Mesendoderm (in vitro differentiated cells): ENCODE measurements at places on chromosomes 16 and 17.

DNA sequence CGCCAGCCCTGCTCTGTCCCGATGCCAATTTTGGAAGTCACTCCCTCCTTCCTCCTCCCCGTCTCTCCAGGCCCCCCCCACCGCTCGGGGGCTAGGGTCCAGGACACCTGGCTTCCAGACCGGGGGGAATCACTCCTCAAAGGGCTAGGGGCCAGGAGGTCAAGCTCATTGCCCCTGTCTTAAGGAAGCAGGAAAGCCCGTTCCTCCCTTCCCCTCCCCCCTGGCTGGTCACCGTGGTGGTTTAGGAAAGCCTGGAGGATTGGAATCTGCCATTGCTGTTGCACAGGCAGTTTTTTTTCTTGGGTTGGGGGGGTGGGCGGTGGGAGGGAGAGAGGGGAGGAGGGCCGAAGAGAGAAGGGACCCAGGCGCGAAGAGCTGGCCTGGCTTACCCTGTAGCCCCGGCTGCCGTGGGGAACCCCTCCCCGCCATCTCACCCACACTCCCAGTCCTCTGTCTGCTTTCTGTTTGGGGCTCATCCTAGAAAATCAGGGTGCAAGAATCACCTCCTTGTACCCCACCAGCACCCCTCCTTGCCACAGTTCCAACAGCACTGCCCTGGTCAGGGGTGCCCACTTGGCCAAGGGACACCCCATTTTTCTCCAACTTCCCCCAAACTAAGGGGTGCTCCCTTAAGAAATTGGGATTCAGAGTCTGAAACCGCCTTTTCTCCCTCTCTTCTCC is 2.9 kb upstream of the BCL6B start:
- peak; percentile 87 for DNase-seq

- DNase-seq = peak; percentile 84
These were observed 562.0 kb upstream of the GOT2 start for GRCh38 chr16:59295993-59296736.

GRCh38 chr17:47685556-47686275 is 8.2 kb upstream of the TBKBP1 start:
- no peak for DNase-seq

- no peak for DNase-seq
These were observed 49.6 kb upstream of the SIAH1 start for GRCh38 chr16:48434653-48435317.
